ENCODE measurements at places on chromosomes 6 and 20.
A peak's percentile ranks its signal among the peaks of the same experiment; 100 is the strongest.

DNA sequence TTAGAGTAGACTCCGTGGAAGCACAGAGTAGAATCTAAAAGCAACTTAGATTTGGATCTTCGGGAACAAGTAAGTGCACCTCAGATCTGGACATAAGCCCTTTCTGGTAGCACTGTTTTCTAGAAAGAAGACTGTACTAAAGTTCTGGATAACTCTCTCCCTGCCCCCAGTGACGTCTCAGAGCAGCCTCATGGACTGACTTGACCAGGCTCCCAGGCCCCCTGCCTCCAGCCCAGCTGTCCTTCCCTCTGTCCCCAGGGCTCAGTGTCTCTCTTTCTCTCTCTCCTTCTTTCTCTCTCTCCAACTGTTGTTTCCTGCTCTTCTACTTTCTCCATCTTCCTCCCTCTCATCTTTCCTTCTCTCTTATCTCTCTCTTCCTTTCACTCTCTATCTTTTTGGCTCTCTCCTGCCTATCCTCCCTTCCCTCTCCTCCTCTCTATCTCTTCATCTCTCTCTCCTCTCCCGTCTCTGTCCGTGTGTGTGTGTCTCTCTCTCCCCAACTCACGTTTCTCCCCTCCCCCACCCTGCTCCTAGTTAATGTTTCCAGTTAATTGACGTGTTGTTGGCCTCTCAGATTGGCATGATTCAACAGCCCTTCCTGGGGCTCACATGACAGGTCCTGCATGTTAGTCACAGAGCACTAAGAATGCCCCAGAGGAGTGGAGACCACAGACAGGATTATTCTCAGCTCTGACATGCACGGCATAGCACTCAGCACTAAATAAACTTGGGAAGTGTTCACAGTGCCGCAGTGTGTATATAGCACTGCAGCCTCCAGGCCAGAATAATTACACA lies 180.4 kb upstream of the FOXQ1 start:
- DNase-seq = no peak

DNA sequence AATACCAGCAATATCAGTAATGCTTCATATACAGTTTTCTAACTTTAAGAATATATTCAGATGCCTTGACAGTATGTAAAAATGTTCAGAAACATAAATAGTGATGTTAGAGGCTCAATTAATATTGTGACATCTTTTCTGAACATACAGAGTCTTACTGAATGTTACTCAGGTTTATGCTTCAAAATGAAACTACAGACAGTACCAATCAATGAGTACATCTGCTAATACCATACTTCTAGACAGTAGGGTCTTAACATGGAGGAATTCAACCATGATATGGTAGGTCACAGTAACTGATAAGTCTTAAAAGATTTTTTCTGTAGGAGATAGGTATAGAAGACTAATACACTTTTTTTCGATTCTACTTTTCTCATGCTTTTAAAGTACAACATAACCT lies 8.3 kb downstream of the GCLC start:
- no peak for DNase-seq

DNA sequence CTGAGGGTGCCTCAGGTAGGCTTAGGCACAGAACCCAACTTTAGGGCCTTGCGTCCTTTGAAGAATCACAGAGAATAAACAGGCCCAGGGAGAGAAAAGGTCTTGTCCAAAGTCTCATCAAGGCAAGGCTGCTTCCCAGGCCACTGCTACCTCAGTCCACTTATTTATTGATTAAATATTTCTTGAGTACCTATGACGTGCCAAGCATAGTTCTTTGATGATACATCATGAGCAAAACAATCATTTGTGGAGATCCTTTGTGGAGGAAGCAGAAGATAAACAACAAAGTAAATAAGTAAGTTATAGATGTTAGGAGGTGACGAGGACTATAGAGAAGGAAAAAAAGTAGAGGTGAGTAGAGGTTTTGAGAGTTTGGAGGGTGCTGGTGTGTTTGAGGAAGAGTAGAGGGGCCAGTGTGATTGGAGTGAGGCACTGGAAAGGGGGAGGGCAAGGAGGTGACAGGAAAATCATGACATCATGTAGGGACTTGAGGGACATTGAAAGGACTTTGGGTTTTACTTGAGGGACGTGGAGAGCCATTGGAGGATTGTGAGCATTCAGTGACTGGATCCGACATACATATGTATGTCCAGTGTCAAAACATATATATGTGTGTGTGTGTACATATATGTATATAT lies 14.1 kb upstream of the CHMP4B start:
- no peak for DNase-seq

DNA sequence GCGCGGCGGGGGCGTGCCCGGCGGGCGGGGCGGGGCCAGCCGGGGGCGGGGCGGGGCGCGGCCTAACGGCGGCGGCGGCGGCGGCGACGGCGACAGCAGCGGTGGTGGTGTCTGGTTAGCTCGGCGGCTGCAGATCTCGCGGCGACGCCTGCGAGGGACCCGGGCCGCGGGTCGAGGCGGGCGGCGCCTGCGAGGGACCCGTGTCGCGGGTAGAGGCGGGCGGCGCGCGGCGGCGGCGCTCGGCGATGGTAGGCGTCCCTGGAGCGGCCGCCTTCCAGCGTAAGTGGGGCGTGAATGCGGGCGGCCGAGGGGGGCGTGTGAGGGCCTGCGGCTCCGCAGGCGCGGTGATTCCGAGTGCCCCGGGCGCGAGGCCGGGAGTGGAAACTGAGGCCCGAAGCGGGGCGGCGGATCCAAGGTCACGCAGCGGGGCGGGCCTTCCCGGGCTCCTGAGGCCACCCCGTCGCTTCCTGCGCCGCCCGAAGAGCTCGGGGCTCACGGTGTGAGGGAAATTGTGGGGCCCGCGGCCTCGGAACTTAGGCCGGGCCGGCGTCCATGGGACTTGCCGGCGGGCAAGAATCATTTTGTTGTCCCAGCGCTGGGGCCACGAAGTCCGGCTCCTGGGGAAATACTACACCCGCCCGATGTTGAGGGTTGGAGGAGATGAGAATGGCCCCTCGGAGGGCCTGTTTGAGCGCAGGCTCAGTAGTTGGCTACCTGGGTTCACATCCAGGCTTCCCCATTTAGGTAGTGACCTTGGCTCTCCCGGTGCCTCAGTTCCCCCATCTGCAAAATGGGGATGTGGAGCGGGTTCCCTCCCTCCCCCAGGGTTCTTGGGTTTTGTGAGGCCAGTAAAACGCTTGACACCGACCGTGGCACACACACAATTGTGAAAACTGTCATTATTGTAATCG lies at the start of gene CBFA2T2:
Gene CBFA2T2 (plus strand): TSS at position 74 of the 911 bp plus-strand sequence. CDS start 172 bp downstream, at position 246.
- no peak for DNase-seq

GRCh38 chr6:154457046-154457713 lies 53.3 kb downstream of the CNKSR3 start:
- no peak for DNase-seq

DNA sequence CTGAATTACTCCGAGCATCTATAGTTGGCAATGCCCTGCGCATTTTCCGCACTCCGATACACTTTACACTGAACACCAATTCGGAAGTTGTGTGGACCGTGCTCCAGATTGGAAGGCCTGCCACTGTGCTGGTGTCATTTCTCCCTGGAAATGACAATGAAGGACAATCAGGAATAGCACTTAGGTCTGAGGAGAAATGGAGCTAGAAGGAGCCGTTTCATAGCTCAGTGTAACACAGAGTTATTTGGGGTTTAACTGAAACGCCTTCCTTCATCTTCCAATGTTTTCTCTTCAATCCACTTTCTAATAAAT lies 501 bp upstream of the PLA2G7 start:
- DNase-seq = no peak

- DNase-seq = no peak
Observed at GRCh38 chr6:89194559-89194958, 22.6 kb downstream of the GABRR1 start.

DNA sequence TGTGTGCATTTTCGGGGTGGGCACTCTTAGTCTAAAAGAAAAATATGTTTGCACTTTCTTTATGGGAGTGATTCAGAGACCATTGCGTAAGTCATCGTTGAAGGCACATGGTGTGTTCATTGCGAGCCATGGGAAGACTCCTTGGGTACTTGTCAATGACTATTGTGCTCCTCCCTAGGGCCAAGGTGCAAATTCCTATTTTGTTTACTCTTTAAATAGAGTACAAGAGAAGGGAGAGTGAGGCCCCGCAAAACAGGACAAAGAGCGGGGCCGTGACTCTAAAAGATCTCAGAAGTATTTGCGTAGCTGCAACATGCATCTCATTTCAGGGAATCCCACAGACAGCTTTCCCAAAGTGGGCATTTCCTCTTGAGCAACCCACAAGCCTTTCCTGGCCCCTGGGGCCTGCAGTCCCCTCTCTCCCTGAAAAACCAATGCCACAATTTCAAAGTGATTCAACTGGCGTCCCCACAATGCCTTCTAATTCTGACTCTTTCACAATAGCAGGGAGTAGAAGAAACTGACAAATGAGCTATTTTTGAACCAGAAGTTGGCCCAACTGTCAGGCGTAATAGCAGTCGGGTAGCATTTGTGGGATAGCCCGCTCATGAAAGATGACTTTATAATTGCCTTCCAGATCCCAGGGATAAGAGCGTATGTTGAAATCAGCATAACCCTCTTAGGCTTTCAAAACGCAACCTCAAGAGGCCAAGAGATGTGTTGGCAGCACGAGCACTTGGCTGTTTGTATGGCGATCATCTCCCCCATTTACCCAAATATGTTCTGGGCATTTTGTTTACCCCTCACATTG lies 277.9 kb upstream of the BMP2 start:
- no peak for DNase-seq

DNA sequence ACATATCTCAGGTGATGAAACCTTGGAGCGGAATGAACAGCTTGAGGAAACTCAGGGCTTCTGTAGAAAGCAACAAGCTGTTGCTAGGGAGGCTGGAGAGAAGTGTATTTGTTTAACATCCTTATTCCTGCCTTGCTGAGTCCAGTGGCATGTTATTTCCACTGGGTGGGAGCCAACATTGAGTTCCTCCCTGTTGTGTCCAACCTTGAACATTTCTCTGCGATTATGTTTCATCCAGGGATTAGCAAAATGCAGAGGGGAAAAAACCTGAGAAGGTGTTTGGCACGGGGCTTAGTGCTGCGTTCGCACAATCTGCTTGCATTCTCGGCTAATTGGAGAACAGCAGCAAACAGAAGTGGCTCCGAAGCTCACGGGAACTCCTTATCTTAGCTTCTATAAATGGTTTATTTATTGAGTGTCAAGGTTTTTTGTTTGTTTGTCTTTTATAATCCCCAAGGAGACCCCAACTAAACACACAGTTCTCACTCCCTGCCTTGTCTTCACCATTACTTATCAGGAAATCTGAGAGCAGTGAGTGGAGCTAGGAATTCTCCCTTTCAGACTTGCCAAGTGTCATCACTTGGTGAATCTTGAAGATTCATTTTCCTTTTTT lies 412.8 kb downstream of the CDC5L start:
- DNase-seq = no peak

DNA sequence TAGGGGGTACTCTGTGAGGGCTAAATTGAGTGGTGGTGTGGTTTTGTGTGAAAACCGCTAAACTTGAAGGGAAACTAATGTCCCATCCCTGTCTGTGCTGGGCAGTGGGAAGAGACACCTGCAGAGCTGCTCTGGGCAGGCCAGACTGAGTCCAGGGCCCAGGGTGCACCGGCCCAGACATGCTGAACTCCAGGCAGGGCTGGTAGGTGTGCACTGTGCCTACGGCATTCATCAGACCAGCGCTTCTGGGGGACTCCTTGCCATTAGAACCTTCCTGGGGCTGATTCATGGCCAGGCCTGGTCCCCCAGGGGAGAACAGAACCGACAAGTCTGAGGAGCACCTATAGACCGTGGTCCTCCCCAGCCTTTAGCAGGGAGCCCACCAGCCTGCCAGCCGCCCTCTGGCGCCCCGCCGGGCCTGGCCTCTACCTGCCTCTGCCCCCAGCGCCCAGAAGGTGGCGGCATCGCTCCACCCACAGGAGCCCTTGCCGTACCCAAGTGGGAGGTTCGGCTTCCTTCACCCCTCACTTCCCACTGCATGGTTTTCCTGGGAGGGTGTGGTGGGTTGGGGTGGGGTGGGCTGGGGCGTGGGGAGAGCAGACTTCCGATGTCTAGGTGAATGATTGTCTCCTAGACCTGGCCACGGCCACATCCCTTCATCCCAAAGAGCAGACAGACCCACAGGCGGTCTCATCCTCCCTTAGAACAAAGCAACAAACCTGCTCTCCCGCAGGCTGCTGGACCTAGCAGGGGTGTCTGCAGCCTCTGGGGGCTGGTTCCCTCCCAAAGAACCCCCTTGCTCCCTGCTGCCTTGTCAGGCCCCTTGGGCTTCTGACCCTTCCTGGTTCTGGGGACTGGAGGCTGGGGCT lies 15.5 kb downstream of the CCDC167 start:
- DNase-seq = peak; percentile 75

- DNase-seq = no peak
Observed at GRCh38 chr6:35562060-35562459, 49.4 kb upstream of the TULP1 start.

GRCh38 chr6:41659935-41660334 lies 21.7 kb downstream of the MDFI start:
- DNase-seq = no peak

GRCh38 chr20:60632391-60633262 lies 619.4 kb upstream of the CDH4 start:
- DNase-seq = no peak

GRCh38 chr20:59013959-59014608 lies 5.1 kb upstream of the TUBB1 start:
- no peak for DNase-seq

DNA sequence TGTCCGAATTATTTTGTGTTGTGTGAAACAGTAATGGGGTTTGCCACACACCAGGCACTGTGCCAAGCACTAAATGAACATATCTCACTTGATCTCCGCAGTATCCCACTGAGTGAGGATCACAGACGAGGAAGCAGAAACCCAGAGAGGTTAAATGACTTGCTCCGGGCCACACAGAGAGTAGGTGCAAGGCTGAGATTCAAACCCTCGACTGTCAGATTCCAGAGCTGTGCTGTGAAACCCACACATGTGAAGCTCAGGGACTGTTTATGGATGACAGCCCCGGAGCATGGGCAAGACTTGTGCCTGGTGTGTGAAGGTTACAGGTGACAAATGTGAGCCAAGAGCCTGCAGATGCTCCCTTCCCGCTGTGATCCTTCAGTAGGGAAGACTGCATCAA lies 87.8 kb upstream of the SIRPA start:
- no peak for DNase-seq

DNA sequence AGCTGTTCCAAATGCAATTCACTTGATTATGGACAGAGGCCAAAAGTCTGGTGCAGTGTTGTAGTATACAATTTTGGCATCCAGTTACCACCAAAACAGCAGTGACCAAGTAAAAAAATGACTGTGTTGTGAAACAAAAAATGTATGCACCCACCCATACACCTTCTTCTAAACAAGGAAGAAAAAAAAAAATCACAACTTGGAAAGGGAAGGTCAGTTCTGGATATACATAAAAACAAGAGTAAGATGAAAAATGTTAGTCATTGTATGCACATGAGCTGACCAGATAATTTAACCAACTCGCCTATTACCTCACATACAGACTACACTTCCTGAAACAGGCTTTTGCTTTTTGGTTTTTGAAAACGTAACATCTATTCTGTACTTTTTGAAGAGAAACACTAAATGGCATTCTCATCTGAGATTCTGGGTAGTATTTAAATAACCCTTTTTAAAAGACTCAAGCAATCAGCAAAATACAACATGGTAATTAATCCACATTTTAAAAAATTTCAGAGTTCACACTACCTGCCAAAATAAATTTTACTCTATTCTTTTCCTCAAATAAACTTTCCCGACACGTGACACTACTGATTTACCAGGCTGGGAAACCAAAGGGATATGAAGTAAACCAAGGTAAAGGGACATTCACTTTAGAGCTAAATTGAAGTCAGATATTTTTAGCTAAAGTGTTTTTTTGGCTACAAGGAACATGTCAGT lies 141.6 kb upstream of the SHLD1 start:
- no peak for DNase-seq
